A549 treated with dexamethasone at 1 μM for 4 hours (cell line): ENCODE measurements at places on chromosomes 7 and 10. TPM values are rescaled to one million over a fixed set of nuclear protein-coding genes. Genes with fewer than 3 reads are reported as not detected.

MICU1 gene
- 52.6 to 59.8 TPM (median 55.3 TPM) in 5 replicates for total RNA-seq

GRM3 gene
- not detected in 5 replicates for total RNA-seq

CCDC146 gene
- 0.40 to 0.88 TPM (median 0.60 TPM) in 5 replicates for total RNA-seq

LIPN gene
- not detected in 5 replicates for total RNA-seq

TMEM106B gene
- 28.5 to 35.8 TPM (median 33.2 TPM) in 5 replicates for total RNA-seq

MYPN gene
- 2.0 to 3.4 TPM (median 2.5 TPM) in 5 replicates for total RNA-seq

MOGAT3 gene
- total RNA-seq: 0.20 TPM in 1 of 5 replicates, not detected in the others

ITGA8 gene
- total RNA-seq: 0.01 TPM in 1 of 5 replicates, not detected in the others

ACSM6 gene
- total RNA-seq: 0.06 TPM in 1 of 5 replicates, not detected in the others

IFIT1B gene
- total RNA-seq: not detected in 5 replicates

EBF3 gene
- total RNA-seq: 0.15 to 0.26 TPM (median 0.17 TPM) in 5 replicates

TDRD1 gene
- not detected in 5 replicates for total RNA-seq

LIPF gene
- total RNA-seq: not detected in 5 replicates

CCL24 gene
- total RNA-seq: not detected in 5 replicates

HPSE2 gene
- total RNA-seq: not detected in 5 replicates

PRLHR gene
- total RNA-seq: 0.01 TPM in 1 of 5 replicates, not detected in the others

LRRD1 gene
- total RNA-seq: not detected in 5 replicates

PTPN20 gene
- 3.6 to 4.4 TPM (median 3.7 TPM) in 5 replicates for total RNA-seq

SPAM1 gene
- not detected in 5 replicates for total RNA-seq

AMZ1 gene
- 0.02 to 0.12 TPM (median 0.08 TPM) in 5 replicates for total RNA-seq

FIS1 gene
- total RNA-seq: 129 to 139 TPM (median 132 TPM) in 5 replicates

GJD4 gene
- 0.05 to 0.06 TPM in 2 of 5 replicates, not detected in the others for total RNA-seq

CBLL1 gene
- total RNA-seq: 32.6 to 51.5 TPM (median 42.4 TPM) in 5 replicates

STYXL1 gene
- 43.8 to 50.8 TPM (median 47.0 TPM) in 5 replicates for total RNA-seq

SLC39A12 gene
- total RNA-seq: not detected in 5 replicates

PRKG1 gene
- total RNA-seq: 0.01 TPM in 3 of 5 replicates, not detected in the others

CALN1 gene
- total RNA-seq: not detected in 5 replicates

EPDR1 gene
- total RNA-seq: 69.0 to 77.1 TPM (median 74.5 TPM) in 5 replicates

CRPPA gene
- 0.56 to 0.95 TPM (median 0.68 TPM) in 5 replicates for total RNA-seq

NSUN6 gene
- 3.0 to 4.8 TPM (median 4.0 TPM) in 5 replicates for total RNA-seq

ZDHHC4 gene
- total RNA-seq: 45.2 to 49.0 TPM (median 47.6 TPM) in 5 replicates

C10orf62 gene
- total RNA-seq: 0.07 to 0.20 TPM (median 0.11 TPM) in 4 of 5 replicates, not detected in the other
